ENCODE measurements at places on chromosomes 11 and 22.
A peak's percentile ranks its signal among the peaks of the same experiment; 100 is the strongest.

- peak; percentile 24 for DNase-seq
Measured at GRCh38 chr11:93054881-93055280, 85.4 kb downstream of the MTNR1B start.

GRCh38 chr11:128598506-128599150, 11.3 kb upstream of the ETS1 start:
- DNase-seq = no peak

DNA sequence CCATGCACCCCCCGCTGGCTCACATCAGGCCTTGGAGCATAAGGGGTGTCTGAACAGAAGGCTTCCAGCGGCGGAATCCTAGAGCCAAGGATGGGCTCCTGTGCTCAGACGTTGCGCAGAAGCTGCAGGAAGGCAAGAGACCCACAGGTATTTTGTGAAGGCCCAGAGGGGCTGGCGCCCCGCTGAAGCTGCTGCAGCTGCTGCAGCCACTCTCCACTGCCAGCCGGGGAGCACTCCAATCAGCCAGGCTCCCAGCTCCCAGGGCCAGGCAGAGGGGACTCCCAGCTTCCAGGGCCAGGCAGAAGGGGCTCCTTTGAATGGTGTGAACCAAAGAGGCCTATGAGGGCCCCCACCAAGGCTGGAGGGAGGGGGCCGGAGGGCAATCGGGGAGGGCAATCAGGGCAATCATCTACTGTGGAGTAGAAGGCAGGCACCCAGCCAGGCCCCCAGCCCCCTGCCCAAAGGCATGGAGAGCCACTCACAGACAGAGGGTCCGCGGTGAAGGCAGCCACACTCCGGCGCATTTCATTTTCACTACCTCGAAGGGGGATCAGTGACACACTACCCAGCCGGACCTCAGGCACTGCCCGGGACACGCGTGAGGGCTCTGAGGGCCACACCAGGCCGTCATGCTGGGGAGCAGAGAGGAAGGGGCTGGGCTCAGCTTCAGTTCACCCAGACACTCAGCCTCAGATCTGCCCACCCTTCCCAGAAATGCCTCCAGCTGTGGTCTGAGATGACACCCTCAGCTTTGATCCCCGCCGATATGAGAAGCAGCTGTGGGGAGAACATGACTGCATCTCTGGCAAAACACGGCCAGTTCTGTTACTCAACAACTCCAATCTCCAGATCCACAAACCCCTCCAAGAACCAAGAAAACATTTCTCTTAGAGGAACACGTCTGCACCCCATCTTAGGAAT, 11.6 kb upstream of the PDE2A start:
- DNase-seq = no peak

DNA sequence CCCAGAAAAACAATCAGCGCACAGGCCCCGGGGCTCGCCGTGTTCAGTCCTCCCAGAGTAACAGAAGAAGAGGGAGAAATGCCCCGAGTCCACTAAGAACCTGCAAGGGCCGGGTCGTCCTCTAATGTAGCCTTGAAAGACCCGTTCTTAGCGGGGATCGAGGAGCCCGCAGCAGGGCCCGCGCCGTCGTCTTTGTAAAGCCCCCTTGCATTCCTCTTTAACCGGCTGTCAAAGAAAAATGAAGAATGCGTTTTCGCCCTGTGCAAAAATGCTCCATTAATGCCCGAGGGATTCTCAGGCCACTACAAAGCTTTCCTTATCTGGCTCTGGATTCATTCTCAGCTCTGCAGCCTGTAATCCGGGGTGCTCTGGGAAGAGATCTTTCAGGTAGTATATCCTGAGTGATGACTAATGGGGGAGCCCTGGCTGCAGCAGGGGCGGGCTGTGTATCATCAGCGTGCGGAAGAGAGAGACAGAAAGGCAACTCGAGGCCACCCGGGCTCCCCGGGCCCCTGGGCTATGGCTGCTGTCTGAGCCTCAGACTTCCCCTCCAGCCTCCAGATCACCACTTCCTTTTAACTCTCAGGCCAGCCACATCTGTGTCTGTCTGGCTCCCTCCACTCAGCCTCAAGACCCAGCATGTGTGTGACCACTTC, 78.2 kb downstream of the FBLN1 start:
- DNase-seq = no peak

- DNase-seq = no peak
Measured at GRCh38 chr11:59426361-59427067, at the start of gene OR5A2. OR5A2 (minus strand) TSS chr11:59426413; CDS start chr11:59422953, 3,460 bp downstream.

GRCh38 chr11:110497231-110497978, 67.7 kb downstream of the FDX1 start:
- DNase-seq = no peak

DNA sequence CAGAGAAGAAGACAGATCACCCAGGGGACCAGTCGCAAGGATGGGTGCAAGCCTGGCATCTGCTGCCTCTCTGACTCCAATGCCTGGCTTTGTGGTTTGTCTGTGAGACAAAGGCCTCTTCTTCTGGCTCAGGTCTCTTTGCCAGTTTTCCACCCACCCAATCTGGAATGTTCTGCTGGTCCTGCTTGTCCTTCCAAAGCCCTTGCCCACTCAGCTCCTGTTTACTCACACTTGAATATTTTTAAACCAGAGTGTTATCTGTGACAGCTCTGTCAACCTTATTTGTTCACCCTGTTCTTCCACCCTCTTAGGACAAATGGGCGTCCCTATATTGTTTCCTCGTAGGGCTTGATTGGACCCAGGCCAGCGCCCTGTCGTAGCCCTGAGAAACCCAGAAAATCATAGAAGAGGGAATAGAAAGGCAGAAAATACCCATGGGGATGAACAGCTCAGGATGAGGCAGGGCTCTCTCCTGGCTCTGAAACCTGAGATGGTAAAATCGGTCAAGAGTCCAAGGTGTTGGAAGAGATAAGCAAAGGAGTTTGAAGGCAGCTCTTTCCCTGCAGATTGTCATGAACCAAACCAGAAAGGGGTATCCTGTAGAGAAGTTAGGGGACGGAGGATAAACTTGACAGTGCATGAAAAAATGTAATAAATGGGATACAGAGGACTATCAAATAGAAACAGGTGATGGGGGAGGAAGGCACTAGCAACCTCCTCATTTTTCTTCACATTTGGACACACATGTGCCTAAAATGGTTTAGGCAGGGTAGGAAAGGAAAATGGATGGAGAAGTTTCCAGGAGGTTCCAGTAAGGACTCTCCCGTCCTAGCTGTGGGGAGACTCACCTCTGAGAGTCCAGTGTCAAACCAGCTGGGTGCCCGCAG, 651 bp downstream of the CRYAB start:
- DNase-seq = no peak

GRCh38 chr22:38948181-38948940, 9.0 kb upstream of the APOBEC3A start:
- no peak for DNase-seq

DNA sequence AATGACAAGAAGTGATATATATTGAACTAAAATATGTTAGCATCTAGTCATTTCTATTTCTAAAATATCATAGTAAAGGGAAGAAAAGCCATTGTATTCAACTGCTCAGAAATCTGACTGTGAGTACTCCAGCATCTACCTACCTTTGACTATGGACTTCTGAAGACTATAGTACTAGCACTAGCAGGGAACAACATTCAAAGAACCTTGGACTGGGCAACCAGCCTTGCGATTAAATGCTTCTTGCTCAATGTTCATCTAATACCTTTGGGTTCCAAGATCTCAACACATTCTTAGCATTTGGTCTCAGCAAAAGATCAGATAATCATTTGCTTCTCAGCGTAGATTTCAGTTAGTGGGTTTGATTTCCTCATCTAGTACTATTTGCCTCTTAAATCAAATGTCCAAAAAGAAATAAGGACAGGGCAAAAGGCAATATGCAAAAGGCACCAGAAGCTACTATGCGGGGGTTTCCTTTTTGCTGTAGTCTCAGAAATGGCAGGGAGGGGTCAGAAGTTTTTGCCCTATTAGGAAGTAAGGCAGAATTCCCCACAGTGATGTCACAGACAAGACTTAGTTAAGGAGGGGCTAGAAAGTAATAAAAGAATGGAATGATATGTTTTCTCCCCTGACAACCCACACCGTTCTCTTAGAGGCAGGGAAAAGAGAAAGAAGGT, 80.6 kb downstream of the GAB2 start:
- DNase-seq = no peak

DNA sequence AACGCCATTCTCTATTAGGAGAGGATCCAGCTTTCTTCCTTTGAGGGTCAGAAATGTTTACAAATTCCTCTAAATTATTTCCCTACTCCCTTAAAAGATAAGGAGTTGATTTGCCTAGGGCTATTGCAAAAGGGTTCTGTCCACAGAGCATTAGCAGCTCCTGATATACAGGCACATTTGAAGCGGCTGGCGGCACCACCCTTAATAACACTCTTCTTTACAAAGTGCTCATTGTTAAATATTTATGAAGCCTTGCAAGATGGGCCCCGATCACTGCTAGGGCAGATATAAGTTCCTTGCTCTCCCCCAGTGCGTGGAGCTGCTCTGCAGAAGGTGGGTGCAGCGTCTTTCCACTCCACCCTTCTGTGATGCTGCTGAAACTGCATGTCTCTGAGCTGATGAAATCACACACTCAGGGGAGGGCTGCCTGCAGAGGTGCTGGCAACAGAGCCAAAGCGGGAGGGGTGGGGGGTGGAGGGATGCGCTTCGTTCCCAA, 116.7 kb upstream of the NTM start:
- no peak for DNase-seq

DNA sequence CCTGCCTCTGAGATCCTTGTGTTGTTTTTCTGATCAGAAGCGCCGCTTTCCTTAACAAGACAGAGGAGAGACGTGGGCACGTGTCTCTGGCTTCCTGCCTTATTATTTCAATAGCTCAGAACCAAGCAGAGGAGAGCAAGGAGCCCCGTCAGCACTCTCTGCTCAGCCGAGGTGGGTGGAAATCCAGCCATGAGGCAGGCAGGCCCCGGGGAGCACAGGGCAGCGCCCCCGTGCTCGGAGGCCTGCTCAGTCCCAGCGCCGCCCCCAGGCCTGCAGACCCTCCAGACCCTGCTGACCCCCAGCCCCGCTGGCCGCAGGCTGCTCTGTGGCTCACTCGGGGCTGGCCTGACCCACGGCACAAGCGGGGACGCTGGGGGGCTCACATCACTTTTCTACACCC, 162.8 kb downstream of the BRD1 start:
- no peak for DNase-seq

- DNase-seq = no peak
Measured at GRCh38 chr22:28146401-28147314, 227.6 kb upstream of the PITPNB start.

- no peak for DNase-seq
Measured at GRCh38 chr11:67420147-67420645, 4.7 kb downstream of the CARNS1 start.

- no peak for DNase-seq
Measured at GRCh38 chr11:46455834-46456233, 64.3 kb upstream of the CHRM4 start.

DNA sequence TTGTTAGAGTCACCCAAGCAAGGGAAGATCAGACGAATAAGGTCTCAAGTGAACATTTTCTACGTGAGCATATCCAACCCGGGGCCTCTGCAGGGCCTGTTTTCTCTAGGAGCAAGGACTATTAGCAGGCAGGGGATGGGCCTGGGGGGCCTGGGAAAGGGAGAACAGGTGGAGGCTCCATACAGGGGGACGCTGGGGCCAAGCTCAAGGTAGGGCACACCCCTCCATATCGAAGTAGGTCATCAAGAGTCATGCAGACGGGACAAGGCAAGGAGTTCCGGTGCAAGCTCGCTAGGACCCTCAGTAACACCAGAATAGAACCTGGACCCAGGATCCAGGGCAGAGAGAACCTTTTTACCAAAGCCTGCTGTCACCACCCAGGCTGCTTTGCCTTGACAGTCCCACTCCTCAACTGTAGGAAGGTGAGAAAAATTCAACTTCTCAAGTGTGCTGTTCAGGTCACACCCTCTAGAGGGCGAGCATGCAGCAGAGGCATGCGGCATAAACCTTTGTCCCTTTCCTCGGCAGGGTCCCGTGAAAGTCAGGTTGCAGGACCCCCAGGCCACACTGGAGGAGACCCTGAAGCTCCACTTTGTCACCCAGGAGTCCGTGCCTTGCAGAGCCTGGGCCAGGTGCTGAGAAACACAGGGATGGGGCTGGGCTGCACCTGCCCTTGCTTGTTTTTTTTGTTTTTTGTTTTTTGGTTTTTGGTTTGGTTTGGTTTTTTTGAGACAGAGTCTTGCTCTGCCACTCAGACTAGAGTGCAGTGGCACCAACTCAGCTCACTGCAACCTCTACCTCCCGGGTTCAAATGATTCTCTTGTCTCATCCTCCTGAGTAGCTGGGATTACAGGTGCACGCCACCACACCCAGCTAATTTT, 8.6 kb upstream of the APOBEC3B start:
- peak; percentile 35 for DNase-seq

GRCh38 chr22:26194877-26195276, 25.6 kb downstream of the SEZ6L start:
- no peak for DNase-seq

GRCh38 chr11:17604201-17604914, 57.3 kb downstream of the OTOG start:
- DNase-seq = no peak

GRCh38 chr11:4704054-4704789, at the start of gene MMP26:
MMP26 (plus strand) TSS chr11:4704784.
- DNase-seq = no peak

GRCh38 chr11:68128682-68129327, 7.6 kb upstream of the CHKA start:
- DNase-seq = no peak

- DNase-seq = no peak
Measured at GRCh38 chr11:132439711-132440255, 1069.4 kb downstream of the NTM start.

- DNase-seq = no peak
Measured at GRCh38 chr11:45646275-45646927, 19.0 kb downstream of the CHST1 start.

GRCh38 chr11:120517390-120517761, 5.8 kb downstream of the GRIK4 start:
- DNase-seq = no peak

GRCh38 chr11:3008746-3009336, 16.7 kb upstream of the NAP1L4 start:
- DNase-seq = no peak

DNA sequence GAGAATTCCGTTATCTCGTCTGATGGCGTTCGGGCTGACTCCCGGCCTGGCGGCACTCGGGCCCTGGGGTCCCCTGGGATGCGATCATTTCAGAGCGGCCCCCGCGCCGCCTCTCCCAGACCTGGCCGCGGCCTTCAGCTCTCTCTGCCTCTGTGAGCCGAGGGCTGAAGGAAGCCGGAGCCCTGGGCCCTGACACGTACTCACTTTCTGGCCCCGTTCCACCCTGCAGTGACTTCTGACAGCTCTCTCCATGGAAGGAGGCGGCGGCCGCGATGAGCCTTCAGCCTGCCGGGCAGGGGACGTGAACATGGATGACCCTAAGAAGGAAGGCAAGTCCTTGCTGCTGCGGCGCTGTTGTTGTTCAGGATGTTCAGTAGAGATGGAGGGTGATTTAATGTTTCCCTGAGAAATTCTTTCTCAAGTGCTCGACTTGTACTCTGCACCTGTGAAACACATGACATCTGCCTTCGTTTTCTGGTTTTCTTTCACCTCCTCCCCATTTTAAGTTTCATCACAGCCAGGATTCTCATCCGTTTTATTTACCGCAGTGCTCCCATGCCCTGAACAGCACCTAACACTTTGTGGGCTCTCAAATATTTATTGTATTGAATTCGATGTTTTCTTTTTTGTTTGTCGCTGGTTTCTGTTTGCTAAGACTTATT, 612 bp downstream of the GTSE1 start:
- no peak for DNase-seq

Measured in NK-92 treated with Interleukin-12 subunit alpha and Interleukin-12 subunit beta, amount 100 ng/mL, for 24 hours (cell line).